Renal cortex interstitium (tissue), 15 donors: ENCODE measurements at places on chromosomes 2 and 18. TPM values are rescaled to one million over a fixed set of nuclear protein-coding genes. Genes with fewer than 3 reads are reported as not detected.

The ABCB11 gene
- polyA plus RNA-seq = not detected

The PLB1 gene
- polyA plus RNA-seq = 1.5 TPM

The ZNF2 gene
- 8.6 TPM for polyA plus RNA-seq

The DSG1 gene
- 0.03 TPM for polyA plus RNA-seq

The RGPD3 gene
- polyA plus RNA-seq = 0.25 TPM

The DPP10 gene
- polyA plus RNA-seq = 9.9 TPM

The COQ10B gene
- polyA plus RNA-seq = 20.3 TPM

The TMEM87B gene
- polyA plus RNA-seq = 22.7 TPM

The GNAL gene
- polyA plus RNA-seq = 4.0 TPM

DNA sequence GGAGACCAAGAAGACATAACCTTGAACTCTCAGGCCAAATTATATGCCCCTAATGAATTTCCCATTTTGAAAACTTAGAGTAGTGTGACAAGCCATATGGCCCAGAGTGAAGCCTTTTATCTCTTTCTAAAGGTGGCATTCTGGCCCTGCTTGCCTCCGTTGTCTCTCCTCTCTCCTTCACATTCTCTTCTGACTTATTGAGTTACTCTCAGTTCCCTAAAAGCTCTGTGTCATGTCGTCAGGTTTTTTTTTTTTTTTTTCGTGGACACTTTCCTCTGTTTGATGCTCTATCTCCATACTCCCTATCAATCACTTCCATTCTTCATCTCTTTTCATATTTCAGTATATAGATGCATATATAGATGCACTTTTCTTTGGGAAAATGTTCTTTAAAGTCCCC is 128.1 kb upstream of the RPRM start:
- no peak for DNase-seq

- DNase-seq = no peak
Observed at GRCh38 chr2:75044291-75044690, 85.8 kb downstream of the POLE4 start.

GRCh38 chr18:31162825-31163435 is at the start of gene DSC1:
TSS of gene DSC1 (minus strand) at chr18:31162856. CDS start at chr18:31162594, 262 bp downstream.
- no peak for DNase-seq

DNA sequence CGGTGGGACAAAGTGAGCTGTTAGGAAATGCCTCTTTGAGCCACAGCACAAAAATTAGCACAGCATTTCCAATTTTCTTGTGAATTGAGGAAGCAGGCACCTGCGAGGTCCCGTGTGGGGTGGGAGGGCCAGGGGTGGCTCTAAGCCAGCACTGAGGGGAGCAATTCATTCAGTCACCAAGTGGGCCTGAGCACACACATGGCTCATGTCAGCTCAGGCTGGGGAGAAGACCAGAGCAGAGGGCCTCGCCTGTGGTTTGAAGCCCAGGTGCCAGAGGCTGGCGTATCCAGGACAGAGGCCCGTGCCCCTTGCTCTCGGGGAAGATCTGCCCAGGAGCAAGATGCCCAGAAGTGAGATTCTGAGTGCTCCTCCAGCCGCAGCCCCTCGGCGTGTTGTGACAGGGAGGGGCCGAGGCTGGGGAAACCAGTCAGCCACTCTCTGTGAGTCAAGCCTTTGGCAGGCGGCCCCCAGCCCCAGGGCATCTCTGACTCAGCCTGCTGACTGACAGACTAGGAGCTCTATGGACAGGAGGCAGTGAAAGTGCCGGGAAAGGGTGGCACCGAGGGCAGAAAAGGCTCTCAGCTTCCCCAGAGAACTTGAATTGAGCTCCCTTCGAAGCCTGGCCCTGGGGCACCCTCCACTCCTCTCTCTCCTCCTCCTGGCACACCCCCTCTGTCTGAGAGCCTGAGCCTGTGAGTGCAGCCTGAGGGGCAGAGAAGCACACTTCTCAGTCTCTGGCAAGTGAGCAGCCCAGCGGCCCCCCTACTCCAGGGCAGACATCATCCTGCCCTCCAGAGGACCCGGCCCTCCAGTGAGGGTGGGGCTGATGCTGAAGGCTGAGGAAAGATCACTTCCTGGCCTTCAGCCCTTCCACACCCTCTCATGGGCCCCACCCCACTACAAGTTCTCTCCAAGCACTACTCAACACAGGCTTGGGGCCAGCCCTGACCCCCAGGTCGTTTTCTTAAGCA is 32.3 kb downstream of the CYP26B1 start:
- DNase-seq = no peak

DNA sequence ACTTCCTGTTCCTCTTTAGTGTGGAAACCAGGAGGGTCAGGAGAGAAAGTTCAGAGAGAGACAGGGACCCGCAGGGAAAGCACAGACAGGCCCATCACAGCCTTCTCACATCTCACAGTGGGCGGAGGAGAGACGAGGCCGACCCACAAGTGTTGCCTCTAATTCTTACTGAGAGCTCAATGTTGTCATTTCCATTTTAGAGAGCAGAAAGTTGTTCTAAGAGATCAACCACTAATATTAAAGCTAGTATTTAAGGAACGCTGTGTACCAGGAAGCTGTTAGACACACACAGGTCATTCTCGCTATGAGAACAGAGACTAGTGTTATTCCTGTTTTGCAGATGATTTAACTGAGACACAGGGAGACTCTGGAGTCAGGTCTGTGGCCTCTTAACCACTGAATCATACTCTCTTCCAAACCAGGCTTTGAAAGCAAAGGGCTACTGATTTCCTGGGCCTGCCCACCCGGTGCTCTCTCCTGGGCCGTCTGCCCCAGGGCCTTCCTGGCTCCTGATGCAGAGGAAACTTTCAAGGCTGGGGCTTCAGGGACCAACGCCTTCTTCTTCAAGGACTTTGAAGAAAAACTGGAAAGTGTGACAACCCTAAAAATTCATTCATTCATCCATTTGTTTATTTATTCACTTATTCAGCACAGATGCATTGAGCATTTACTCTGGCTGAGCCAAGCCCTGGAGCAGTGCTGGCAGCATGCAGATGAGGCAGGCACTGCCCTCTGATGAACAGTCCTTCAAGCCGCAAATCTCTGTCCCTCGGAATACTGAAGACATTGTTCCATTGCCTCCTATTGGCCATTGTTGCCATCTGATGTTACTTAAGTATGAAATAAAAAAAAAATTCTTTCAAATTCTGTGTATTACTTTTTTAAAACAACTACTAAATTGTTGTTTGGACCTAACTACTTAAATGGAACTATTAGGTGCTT is 37.2 kb upstream of the BIN1 start:
- DNase-seq = no peak

GRCh38 chr2:159456500-159457426 is 159.6 kb downstream of the BAZ2B start:
- DNase-seq = no peak

DNA sequence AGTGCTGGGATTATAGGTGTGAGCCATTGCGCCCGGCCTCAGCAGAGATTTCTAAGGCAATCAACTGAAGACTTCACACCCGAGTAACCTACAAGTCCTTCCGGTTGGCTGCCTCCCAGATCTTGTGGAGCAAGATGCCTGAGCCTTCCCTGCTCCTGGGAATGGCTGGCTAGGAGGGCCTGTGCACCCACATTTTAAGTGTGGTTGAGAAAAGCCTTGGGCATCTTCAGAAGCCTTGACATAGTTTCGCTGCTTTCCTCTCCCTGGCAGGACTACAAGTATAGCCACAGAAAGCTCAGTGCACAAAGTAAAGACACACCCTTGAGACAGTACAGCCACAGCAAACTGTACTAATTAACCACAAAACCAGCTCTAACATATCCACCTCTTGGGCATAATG is 35.2 kb downstream of the E2F6 start:
- no peak for DNase-seq

GRCh38 chr18:37222354-37222998 is 343.1 kb downstream of the CELF4 start:
- no peak for DNase-seq

DNA sequence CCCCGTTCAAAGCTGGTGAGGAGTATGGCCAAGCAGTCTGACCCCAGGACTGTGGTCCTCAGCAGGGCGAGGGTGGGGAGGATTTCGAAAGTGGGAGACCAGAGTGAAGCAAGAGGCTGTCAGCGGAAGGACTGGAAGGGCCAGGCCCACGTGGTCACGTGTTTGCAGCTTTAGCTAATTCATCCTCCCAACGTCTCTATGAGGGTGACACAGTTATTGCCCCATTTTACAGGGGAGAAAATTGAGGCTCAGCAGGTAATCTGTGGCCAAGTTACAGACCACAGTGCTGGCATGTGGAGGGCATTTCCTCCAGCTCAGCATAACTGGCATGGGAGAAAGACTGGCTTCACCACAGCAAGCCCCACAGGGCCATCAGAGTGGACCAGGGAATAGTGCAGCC is 45.4 kb upstream of the LTBP1 start:
- no peak for DNase-seq

DNA sequence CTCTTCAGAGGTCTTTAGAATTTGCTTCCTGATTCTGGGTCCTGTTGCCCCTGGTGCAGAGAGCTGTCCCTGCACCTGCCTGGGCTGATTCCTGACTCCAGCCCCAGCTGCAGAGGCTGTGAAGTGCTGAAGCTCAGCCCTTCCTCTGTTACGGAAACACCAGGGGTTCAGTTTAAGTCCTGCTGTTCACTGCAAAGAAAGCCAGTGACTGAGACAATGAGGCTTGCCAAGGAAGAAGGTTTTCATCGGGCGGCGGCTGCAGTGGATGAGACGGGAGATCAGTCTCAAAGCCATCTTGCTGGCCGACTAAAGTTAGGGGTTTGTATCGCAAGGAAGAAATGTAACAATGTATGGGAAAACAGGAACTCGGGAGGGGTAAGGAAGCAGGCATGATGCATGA is 142.4 kb upstream of the ZNF236 start:
- DNase-seq = no peak

DNA sequence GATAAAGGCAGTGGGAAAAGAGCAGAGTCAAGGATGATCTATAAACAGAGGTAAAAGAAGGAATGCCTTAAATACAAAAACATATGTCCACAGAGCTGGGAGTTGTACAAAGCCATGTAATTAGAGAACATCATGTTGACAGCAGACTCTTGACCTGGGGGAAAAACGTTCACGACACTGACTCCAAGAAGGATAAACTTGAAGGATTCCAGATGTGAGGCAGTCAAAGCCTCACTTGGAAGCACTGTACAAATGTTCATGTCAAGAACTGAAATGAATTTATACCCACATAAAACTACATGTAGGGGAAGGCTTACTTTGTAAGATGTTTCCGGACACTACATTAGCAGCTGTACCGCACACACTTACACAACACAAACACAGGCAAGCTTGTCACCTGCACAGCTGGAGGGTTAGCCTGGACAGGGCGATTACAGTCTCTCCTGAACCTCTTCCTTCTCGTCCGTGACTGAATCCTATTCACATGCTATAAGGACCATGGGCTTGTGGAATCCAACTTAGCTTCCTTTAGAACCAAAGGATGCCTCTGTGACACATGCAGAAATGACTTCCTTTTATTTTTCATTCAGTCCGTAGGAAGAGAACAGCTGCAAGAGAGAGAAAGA is 88.6 kb downstream of the SH3YL1 start:
- peak; percentile 70 for DNase-seq

GRCh38 chr2:65344689-65345088 is 87.7 kb downstream of the SPRED2 start:
- DNase-seq = no peak

GRCh38 chr2:60515721-60516226 is 37.7 kb downstream of the BCL11A start:
- no peak for DNase-seq

DNA sequence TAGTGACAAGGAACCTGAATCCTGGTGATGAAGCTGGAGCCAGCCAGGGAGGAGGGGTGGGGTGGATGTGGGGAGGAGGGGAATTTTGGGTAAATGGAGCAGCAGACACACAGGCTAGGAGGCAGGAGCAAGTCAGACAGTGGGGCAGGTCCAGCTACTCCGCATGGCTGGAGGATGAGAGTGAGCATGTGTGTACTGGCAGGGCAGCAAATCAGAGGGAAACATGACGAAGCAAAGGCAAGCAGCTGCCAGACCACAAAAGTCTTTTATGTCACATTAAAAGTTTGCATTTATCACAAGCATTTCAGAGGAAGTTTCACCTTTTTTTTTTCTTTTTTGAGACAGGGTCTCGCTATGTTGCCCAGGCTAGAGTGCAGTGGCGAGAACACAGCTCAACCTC is 11.9 kb upstream of the KIDINS220 start:
- no peak for DNase-seq

DNA sequence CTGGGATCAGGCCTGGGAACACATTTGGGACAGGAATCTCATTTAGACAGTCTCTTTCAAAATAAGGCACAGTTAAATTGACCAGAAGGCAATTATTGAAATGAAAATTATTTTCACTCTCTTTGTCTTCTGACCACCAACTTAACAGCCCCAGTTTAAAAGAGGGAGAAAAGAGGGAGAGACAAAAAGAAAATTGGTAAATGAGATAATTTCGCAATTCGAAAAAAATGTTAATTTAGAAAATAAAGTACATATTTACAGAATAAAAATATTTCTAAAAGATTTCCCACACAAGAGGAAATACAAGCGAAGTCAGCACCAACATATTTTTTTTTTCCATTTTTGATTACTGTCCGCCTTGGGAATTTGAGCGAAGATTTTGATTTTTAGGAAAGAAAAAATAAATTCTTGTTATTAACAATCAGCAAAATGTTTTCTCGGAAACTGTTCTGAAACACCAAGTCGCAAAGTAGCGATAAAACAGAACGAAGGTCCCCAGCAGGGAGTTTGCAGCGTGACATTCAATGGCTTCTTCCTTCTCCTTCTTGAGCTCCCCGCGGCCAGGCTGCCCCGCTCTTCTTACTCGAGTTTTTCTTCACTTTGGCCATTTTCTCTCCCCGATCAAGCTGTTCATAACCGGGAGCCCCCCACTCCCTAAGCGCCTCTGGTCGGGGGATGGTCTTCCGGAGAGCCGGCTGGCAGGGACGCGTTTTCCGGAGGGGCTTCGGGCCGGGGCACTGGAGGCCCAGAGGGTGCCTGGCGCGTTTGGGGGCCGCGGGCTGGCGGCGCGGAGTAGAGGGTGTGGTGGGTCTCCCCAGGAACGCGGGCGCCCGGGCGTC is 5.0 kb downstream of the SP9 start:
- no peak for DNase-seq

DNA sequence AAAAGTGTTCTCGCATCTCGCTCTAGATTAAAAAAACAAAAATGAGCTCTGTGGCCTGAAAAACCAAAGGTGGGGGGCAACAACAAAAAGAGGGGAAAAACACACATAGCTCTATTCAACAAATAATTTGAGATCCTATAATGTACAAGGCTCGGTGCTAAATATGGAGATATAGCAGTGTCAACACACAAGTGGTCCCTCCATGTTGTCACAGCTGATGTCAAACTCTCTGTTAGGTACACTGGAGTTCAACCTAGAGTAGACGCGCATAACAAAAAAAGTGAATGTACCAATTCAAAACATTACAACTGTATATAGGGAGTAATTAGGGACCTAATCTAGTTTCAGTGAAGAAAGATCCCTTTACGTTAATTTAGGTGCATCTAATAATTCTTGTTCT is 5.9 kb downstream of the NCL start:
- no peak for DNase-seq

DNA sequence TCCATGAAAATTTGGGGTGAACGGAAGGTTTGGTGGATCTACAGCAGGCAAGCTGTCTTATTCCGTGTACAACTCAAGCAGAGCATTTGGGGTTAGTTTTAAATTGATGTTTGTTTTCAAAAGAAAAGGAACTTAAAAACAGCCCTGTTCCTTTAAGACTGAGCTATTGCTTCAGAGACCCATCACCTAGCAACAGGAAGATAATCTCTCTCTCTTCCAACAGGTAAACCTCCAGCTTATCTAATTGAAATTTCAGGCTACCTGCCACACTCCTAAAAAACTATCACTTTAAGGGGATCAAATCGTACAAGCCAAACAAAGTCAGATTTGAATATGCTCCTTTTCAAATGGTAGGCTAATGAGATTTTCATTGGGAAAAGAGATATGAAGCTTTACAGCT is 101.8 kb downstream of the RNF152 start:
- DNase-seq = no peak

- no peak for DNase-seq
Observed at GRCh38 chr2:204030322-204030721, 93.8 kb downstream of the ICOS start.

- DNase-seq = no peak
Observed at GRCh38 chr18:61853855-61854254, 39.0 kb downstream of the RNF152 start.
